ENCODE measurements at places on chromosomes 7 and 10.
A peak's percentile ranks its signal among the peaks of the same experiment; 100 is the strongest.

GRCh38 chr10:75089634-75090033 lies 21.8 kb upstream of the SAMD8 start:
- DNase-seq, result no peak
- H3K27me3 ChIP-seq, result no peaks in the 10 kb centered on the region
- H3K4me3 ChIP-seq, result no peak overlapping the region
- H3K4me1 ChIP-seq, result no peaks in the 10 kb centered on the region
- no peak overlapping the region for H3K27ac ChIP-seq

DNA sequence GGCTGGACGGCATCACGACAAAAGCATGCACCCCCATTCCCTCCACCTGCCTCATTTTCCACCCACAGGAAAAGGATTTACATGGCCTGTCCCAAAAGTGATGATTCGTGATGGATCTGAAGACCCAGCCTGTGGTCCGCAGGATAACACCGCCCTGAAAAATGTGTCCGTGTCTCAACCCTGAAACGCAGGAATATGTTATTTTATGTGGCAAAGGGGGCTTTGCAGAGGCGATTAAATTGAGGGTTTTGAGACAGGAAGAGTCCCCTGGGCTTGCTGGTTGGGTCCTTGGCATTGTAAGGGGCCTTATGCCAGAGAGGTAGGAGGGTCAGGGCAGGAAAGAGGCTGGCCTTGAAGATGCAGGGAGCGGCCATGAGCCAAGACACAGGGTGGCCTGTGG lies 80.2 kb upstream of the PPP2R2D start:
- no peak for DNase-seq
- H3K36me3 ChIP-seq, result no peaks in the 10 kb centered on the region
- H3K4me3 ChIP-seq, result no peak overlapping the region
- peaks cover 49% of the 10 kb centered on the region for H3K27me3 ChIP-seq
- H3K4me1 ChIP-seq, result no peaks in the 10 kb centered on the region
- H3K27ac ChIP-seq, result no peak overlapping the region

DNA sequence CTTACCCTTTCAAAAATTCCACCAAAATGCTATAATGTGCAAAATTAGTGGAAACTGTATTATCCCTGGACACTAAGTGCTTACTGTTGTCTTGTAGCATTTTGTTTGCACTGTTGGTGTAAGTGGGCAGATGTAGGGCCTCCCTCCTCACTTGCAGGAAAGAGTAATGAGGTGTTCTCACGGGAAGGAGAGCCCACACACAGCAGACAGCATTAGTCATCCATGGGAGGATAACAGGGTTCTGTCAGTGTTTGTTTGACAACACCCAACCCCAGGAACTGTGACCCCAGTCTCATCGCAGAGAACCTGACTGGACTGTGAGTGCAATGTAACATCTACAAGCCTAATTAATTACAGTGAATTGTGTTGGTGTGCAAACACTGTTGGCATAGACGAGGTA lies 58.7 kb upstream of the VSTM2A start:
- H3K4me1 ChIP-seq, result no peaks in the 10 kb centered on the region
- no peaks in the 10 kb centered on the region for H3K36me3 ChIP-seq
- H3K27ac ChIP-seq, result no peak overlapping the region
- H3K27me3 ChIP-seq, result no peaks in the 10 kb centered on the region
- no peak for DNase-seq

DNA sequence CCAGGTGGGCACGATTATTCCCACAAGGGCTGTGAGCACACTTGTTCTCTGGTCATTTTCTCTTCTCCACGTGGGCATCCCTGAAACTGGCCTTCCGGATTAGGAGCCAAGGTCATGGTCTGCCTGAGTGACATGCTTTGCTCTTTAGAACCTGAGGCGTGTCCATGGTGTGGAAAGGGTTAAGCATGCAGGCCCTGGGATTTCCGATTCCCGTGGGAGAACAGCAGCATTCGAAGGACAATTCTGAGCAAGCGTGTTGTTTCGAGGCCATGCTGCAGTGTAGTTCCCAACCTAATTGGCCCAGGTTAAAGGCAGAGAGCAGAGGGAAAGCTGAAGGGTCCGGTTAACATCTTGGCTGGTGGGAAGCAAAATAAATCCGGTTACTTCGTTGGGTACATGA lies 245.9 kb downstream of the SKAP2 start:
- no peaks in the 10 kb centered on the region for H3K27me3 ChIP-seq
- no peak overlapping the region for H3K4me3 ChIP-seq
- no peak overlapping the region for H3K27ac ChIP-seq
- no peaks in the 10 kb centered on the region for H3K4me1 ChIP-seq

DNA sequence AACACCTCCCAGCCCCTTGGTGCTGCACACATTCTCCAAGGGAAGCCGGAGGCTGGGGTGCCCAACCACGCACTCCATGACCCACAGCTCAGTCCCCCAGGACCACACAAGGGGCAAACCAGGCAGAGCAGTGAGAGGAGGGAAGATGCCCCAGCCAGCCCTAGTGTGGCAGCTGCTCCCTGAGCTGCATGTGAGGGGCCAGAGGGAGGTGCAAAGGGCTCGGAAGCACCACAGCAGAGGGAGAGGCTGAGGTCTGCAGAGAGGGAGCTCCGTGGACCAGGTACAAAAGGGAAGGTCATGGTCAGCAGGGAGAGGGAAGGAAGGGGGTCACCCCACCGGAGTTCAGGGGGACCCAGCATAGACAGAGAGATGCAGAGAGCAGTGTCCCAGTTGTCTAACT lies 1.5 kb upstream of the CALML5 start:
- H3K27me3 ChIP-seq, result no peaks in the 10 kb centered on the region
- no peak overlapping the region for H3K4me3 ChIP-seq
- peak; percentile 47 for DNase-seq
- peaks cover 25% of the 10 kb centered on the region for H3K4me1 ChIP-seq
- H3K36me3 ChIP-seq, result no peaks in the 10 kb centered on the region

- no peaks in the 10 kb centered on the region for H3K4me1 ChIP-seq
- H3K4me3 ChIP-seq, result no peak overlapping the region
- no peaks in the 10 kb centered on the region for H3K36me3 ChIP-seq
- no peaks in the 10 kb centered on the region for H3K27me3 ChIP-seq
Measured at GRCh38 chr7:77184990-77185389, 14.6 kb downstream of the FGL2 start.

DNA sequence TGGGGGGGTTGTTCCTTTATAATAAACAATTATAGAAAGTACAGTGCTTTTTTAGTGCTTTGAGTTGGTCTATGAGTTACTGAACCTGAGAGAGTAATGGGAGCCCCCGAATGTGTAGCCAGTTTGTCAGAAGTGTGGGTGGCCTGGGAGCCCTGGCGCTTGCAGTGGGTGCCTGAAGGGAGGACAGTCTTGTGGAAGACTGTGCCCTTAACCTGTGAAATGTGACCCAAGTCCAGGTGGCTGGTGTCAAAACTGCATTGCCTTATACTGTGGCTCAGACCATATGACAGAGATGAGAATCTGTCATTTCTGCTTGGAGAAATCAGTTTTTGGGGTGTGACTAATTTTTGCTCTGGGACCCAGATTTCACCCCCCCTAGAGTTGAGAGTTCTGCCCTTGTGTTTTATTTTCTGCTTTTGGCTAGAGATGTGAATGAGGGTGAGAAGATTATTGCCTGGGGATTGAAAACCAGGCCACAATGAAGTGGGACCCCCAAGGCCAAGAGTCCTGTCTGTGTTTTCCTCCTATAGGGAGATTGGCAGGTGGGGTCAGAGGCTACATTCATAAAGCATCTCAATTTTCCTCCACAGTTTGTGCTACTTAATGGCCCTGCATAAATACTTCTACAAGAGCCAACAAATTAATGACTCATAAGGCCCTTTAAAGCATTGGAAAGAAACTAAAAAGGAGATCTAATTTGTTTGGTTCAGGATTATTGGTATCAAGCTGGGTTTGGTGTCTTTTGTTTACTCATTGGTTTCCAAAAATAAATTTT lies 24.1 kb upstream of the CARD11 start:
- H3K27ac ChIP-seq, result peak overlapping the region; percentile 44
- no peak overlapping the region for H3K4me3 ChIP-seq
- peaks cover 3% of the 10 kb centered on the region for H3K27me3 ChIP-seq
- H3K4me1 ChIP-seq, result no peaks in the 10 kb centered on the region
- no peaks in the 10 kb centered on the region for H3K36me3 ChIP-seq

DNA sequence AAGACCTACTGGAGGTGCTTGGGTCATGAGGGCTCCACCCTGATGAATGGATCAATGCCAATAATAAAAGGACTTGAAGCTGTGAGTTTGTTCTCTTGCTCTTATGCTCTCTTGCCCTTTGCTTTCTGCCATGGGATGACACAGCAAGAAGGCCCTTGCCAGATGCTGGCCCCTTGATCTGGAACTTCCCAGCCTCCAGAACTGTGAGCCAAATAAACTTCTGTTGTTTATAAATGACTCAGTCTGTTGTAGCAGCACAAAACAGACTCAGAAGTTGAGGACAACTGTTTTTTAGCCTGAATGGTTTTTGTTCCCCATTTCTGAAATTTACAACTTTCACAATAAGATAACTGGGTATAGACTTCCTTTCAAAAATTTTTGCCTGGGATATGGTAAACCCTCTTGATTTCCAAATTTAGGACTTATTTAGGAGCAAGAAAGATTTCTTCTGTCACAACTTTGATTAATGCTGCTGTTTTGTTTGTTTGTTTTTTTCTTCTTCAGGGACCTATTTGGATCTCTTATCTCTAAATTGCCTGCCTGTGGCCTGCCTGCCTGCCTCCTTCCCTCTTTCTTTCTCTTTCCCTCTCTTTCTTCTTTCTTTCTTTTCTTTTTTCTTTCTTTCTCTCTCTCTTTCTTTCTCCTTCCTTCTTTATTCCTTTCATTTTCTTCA lies 12.1 kb downstream of the ENTPD1 start:
- H3K36me3 ChIP-seq, result peaks cover 2% of the 10 kb centered on the region
- peaks cover 55% of the 10 kb centered on the region for H3K4me1 ChIP-seq
- DNase-seq, result no peak
- peak overlapping the region; percentile 51 for H3K27ac ChIP-seq

GRCh38 chr10:125880719-125881118 lies 373 bp downstream of the DHX32 start:
- no peaks in the 10 kb centered on the region for H3K4me1 ChIP-seq
- peaks cover 7% of the 10 kb centered on the region for H3K36me3 ChIP-seq
- no peak overlapping the region for H3K27ac ChIP-seq
- DNase-seq, result no peak
- no peaks in the 10 kb centered on the region for H3K27me3 ChIP-seq

DNA sequence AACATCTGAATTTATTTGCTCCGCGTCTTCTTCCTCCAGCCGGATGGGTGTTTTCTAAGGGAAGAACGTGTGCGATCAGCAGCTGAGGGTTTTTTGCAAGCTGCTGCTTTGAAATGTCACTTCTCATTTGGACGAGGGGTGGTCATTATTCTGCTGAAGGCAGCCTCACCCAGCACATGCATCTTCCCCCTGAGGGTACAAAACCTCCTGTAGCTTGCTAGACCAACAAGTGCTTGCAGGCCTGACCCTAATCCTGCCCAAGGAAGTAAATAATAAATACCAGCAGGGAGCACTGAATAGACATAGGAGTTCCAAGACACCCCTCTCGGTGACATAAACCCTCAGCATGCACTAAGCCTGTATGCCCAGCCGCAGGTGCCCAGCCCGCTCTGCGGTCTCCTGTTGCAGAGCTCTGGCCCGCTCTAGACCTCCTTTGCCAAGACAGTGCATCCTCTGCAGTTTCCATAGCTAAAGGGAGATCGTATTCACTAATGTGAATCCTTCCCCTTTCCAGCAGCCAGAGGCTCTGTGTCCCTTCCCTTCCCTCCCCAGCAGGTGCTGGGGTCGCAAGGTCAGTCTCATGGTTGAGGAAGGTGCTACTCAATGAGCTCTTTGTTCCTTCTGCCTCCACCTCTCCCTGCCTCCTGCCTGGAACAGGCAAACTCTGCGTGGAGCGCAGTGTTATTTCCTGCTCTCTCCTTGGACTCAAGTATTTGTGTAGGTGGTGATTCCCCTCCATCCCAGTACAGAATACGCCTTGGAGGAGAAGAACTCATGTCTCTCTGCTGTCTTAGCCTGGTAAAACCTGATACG lies 36.6 kb downstream of the SBDS start:
- H3K4me1 ChIP-seq, result no peaks in the 10 kb centered on the region
- no peak for DNase-seq
- H3K4me3 ChIP-seq, result no peak overlapping the region
- no peaks in the 10 kb centered on the region for H3K27me3 ChIP-seq
- H3K27ac ChIP-seq, result no peak overlapping the region

- H3K27ac ChIP-seq, result no peak overlapping the region
- no peak overlapping the region for H3K4me3 ChIP-seq
- DNase-seq, result no peak
- H3K36me3 ChIP-seq, result no peaks in the 10 kb centered on the region
- H3K4me1 ChIP-seq, result no peaks in the 10 kb centered on the region
Measured at GRCh38 chr10:83253011-83253671, 886.2 kb upstream of the GHITM start.

DNA sequence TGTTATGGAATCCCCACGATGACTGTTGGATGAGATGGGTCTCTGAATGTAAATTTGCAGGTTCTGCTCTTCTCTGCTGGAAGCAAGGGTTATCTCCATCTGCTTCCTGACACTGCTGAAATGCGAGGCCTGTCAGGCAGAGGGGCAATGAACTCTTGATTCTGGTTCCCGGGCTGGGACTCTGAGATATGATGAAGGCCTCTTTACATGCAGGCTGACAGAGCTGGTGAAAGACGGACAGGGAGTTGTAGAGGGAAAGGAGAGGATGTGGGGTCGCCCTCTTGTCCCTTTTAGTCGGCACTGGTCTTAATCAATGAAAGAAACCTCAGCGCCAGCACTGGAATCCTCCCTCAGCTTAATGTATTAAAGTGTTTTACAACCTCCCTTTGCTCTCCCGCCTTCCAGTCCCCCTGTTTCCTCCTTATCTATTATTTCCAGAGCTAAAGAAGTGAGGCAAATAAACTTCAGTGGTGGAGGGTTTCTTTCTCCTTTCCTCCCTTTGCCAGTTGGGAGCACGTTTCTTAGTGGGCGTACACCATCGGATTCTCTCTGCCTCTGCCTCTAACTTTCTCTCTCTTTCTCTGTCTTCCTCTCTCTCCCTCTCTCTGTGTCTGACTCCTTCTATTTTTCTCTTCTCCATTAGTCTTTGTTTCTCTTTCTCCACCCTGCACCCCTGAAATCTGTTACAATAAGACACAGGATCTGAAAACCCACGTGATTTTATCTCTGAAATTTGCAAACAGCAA lies 145.6 kb downstream of the BAMBI start:
- H3K4me3 ChIP-seq, result no peak overlapping the region
- H3K36me3 ChIP-seq, result no peaks in the 10 kb centered on the region
- H3K27ac ChIP-seq, result no peak overlapping the region
- H3K4me1 ChIP-seq, result no peaks in the 10 kb centered on the region
- DNase-seq, result no peak
